ENCODE measurements at places on chromosomes 5 and 9. TPM values are rescaled to one million over a fixed set of nuclear protein-coding genes. Genes with fewer than 3 reads are reported as not detected.

DNA sequence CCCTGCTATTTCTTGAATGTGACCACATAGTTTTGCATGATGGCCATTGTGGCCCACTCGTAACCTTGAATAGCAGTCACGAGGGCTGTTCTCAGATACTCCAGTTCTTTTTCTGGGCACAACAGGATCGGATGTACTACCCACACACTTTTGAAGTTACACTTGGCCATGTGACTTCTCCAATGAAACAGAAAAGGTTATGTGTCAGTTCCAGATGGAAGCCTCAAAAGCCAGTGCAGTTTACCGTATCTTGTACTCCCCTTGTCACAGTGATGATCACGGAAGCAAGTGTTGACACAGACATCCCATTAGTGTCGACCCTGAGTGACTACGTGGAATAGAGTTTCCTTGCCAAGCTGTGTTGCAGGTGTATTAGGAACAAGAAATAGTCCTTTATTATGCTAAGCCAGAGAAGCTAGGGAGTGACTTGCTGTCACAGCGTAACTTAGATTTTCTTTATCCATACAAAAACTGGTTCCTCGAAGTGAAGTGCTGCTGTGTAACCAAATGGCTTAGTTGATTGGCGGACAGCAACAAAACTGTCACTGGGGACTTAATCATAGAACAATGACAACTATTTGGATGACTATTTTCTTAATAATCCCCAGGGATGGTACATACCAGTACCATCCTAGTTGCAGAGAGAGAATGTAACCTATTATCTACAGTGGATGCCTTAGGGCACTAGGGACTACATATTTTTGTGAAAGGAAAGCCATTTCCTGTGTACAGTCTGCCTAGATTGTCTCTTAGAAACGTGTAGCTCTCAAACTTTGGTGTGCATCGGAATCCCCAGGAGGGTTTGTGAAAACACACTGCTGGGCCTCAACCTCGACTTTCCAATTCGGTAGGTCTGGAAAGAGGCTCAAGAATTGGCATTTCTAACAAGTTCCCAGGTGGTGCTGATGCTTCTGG is 90.1 kb upstream of the DMRT1 start:
- no peak for DNase-seq

- no peak for DNase-seq
These were observed 39.4 kb downstream of the LURAP1L start for GRCh38 chr9:12813960-12814876.

DNA sequence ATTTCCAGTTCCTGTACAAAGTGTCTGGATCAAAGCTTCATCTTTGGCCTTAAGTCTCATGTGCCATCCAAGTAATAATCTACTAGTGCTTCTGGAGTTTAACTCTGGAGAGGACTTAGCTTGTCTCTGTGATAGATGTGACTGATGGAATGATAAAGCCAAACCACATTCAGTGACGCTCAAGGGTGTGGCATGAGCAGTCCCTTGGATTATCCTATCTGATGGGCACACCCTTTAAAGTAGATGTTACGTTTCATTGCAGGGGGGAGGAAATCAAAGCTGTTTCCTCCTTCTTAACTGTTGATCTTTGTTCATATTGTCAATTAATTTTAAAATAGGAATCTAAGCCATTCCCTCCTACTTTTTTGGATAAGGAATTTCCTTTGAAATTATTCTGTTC is 8.5 kb upstream of the EGFLAM start:
- no peak for DNase-seq

GRCh38 chr5:15023846-15024245 is 152.3 kb upstream of the ANKH start:
- no peak for DNase-seq

DNA sequence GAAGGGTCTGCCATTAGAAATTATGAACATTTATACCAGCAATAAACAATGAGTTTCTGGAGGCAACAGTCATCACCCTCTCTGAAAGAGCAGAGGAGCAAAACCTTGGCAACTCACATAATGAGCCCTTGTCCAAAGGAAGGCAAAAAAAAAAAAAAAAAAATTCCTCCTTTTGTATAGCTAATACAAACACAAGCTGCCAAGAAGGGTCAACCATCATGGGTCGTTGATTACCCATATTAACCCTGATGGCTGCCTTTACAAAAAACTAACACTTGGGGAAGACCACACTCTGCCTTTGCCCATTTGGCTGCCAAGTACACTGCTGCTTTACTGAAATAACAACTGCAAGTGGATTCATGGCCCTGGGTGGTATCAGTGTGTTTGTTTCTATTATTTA is 272.7 kb downstream of the ADAMTSL1 start:
- no peak for DNase-seq

Gene ROPN1L
- not detected for total RNA-seq

Data from WTC11 (cell line).